A549 treated with RU486 at 1 μM for 4 hours (cell line): ENCODE measurements at places on chromosomes 11 and 22. TPM values are rescaled to one million over a fixed set of nuclear protein-coding genes. Genes with fewer than 3 reads are reported as not detected.

The GNAZ gene
- total RNA-seq: 2.2 to 3.2 TPM (median 2.5 TPM) in 5 replicates

The MUC5AC gene
- total RNA-seq: 1.9 to 4.0 TPM (median 3.4 TPM) in 5 replicates

The GVQW3 gene
- total RNA-seq: 0.43 to 1.6 TPM (median 0.87 TPM) in 5 replicates

The REXO2 gene
- 84.1 to 113 TPM (median 102 TPM) in 5 replicates for total RNA-seq

The SLC17A6 gene
- total RNA-seq: not detected in 5 replicates

The YWHAH gene
- 117 to 152 TPM (median 141 TPM) in 5 replicates for total RNA-seq

The OR5P2 gene
- total RNA-seq: not detected in 5 replicates

The CTTN gene
- 211 to 221 TPM (median 215 TPM) in 5 replicates for total RNA-seq

The OR2D2 gene
- total RNA-seq: not detected in 5 replicates

The CDC45 gene
- 22.2 to 29.4 TPM (median 24.1 TPM) in 5 replicates for total RNA-seq

The C11orf97 gene
- total RNA-seq: not detected in 5 replicates

The ANO1 gene
- 0.77 to 1.8 TPM (median 1.3 TPM) in 5 replicates for total RNA-seq

The C22orf42 gene
- total RNA-seq: not detected in 5 replicates

The CST6 gene
- total RNA-seq: not detected in 5 replicates

The PRG3 gene
- not detected in 5 replicates for total RNA-seq

The FJX1 gene
- 31.1 to 46.8 TPM (median 41.9 TPM) in 5 replicates for total RNA-seq

The DNAJB7 gene
- total RNA-seq: not detected in 5 replicates

The PLCB3 gene
- total RNA-seq: 14.4 to 21.5 TPM (median 18.8 TPM) in 5 replicates

The YPEL1 gene
- 0.18 to 0.31 TPM (median 0.26 TPM) in 5 replicates for total RNA-seq

The TEX12 gene
- not detected in 5 replicates for total RNA-seq

The PRG2 gene
- 0.07 TPM in 1 of 5 replicates, not detected in the others for total RNA-seq

The OR5W2 gene
- not detected in 5 replicates for total RNA-seq

The EWSR1 gene
- total RNA-seq: 223 to 231 TPM (median 229 TPM) in 5 replicates

The KCNJ5 gene
- total RNA-seq: 0.10 TPM in 1 of 5 replicates, not detected in the others

The SLC6A5 gene
- total RNA-seq: not detected in 5 replicates

The SF3B2 gene
- 168 to 198 TPM (median 172 TPM) in 5 replicates for total RNA-seq

The LIPT2 gene
- total RNA-seq: 1.8 to 4.2 TPM (median 2.4 TPM) in 5 replicates

The CAVIN3 gene
- total RNA-seq: 24.1 to 37.9 TPM (median 27.6 TPM) in 5 replicates

The JAM3 gene
- total RNA-seq: 3.8 to 4.6 TPM (median 4.3 TPM) in 5 replicates

The PRDM11 gene
- total RNA-seq: 4.6 to 7.4 TPM (median 7.1 TPM) in 5 replicates

The OR51D1 gene
- total RNA-seq: not detected in 5 replicates

The TRIM68 gene
- 6.9 to 10.7 TPM (median 9.2 TPM) in 5 replicates for total RNA-seq

The HOATZ gene
- total RNA-seq: not detected in 5 replicates

The HEPHL1 gene
- total RNA-seq: not detected in 5 replicates

The ADAMTS15 gene
- total RNA-seq: 7.6 to 14.3 TPM (median 10.7 TPM) in 5 replicates

The PARVG gene
- total RNA-seq: not detected in 5 replicates

The CREBZF gene
- total RNA-seq: 15.3 to 33.0 TPM (median 32.6 TPM) in 5 replicates

The MRGPRX3 gene
- not detected in 5 replicates for total RNA-seq

The DLG2 gene
- total RNA-seq: 0.18 to 0.41 TPM (median 0.32 TPM) in 4 of 5 replicates, not detected in the other

The BIK gene
- 0.79 to 1.9 TPM (median 1.3 TPM) in 5 replicates for total RNA-seq

The ART1 gene
- not detected in 5 replicates for total RNA-seq

The RAB38 gene
- 0.80 to 1.6 TPM (median 0.98 TPM) in 5 replicates for total RNA-seq

The SPON1 gene
- 0.02 TPM in 1 of 5 replicates, not detected in the others for total RNA-seq

The NFAM1 gene
- total RNA-seq: not detected in 5 replicates

The HPX gene
- 0.32 to 0.75 TPM (median 0.62 TPM) in 5 replicates for total RNA-seq

The OR51B5 gene
- total RNA-seq: 0.07 to 0.09 TPM in 2 of 5 replicates, not detected in the others

The ZP1 gene
- 0.15 to 0.58 TPM (median 0.21 TPM) in 4 of 5 replicates, not detected in the other for total RNA-seq

The ARHGAP42 gene
- 4.1 to 8.3 TPM (median 7.5 TPM) in 5 replicates for total RNA-seq

The PTGDR2 gene
- 0.05 to 0.06 TPM (median 0.06 TPM) in 3 of 5 replicates, not detected in the others for total RNA-seq

The OR6A2 gene
- total RNA-seq: not detected in 5 replicates

The CASTOR1 gene
- 3.3 to 6.3 TPM (median 4.7 TPM) in 5 replicates for total RNA-seq

The GTSE1 gene
- total RNA-seq: 27.2 to 35.2 TPM (median 30.8 TPM) in 5 replicates

The MIOX gene
- total RNA-seq: not detected in 5 replicates

The PATE2 gene
- not detected in 5 replicates for total RNA-seq

The MPZL2 gene
- 0.06 to 0.19 TPM in 2 of 5 replicates, not detected in the others for total RNA-seq

The RAC2 gene
- 0.16 to 0.23 TPM (median 0.16 TPM) in 3 of 5 replicates, not detected in the others for total RNA-seq

The MRGPRX4 gene
- not detected in 5 replicates for total RNA-seq

The ANKK1 gene
- total RNA-seq: 0.03 to 0.07 TPM in 2 of 5 replicates, not detected in the others
